ENCODE measurements at places on chromosomes 16 and 17.

DNA sequence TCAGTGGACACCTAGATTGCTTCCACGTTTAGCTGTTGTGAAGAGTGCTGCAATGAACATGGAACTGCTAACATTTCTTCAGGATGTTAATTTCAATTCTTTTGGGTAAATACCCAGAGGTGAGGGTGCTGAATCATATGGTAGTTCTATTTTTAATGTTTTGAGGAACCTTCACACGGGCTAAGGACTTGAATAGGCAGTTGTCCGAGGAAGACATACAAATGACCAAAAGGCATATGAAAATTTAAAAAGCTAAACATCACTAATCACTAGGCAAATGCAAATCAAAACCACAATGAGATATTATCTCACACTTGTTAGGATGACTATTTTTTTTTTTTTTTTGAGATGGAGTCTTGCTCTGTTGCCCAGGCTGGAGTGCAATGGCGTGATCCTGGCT is 173.3 kb downstream of the PRKCB start:
- DNase-seq: no peak

DNA sequence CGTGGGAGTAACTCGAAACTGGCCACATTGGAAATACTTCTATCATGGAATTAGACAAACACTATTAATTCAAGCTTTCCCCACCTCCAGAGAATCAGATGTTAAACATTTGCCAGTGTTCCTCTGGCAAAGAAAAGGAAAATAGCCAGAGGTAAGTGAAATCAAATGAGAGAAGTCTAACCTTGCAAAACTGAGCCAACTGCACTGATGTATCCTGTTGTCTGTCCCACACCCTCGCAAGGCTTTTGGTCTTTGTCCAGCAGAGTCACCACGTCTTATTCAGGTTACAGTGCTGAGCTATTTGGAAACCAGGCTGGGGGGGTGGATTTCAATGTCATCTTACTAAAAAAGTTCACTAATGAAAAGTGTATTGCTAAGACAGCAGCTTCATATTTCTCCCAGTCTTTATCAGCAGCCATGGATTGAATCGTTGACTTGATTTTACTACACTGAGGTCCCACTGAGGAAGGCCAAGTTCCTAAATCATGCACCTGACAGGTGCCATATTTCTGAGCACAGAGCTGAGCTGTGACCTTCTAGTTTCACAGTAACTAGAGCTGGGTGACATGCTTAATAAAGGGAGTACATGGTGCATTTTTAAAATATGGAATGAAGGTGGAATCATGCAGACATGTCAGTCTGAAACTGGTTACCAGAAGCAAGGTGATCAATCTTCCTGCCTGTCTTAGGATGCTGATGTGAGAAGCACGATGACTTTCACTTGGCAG is 85.2 kb upstream of the HSBP1 start:
- DNase-seq: no peak

- peak; percentile 62 for DNase-seq
Measured at GRCh38 chr17:65750631-65751115, 189.2 kb upstream of the AXIN2 start.

DNA sequence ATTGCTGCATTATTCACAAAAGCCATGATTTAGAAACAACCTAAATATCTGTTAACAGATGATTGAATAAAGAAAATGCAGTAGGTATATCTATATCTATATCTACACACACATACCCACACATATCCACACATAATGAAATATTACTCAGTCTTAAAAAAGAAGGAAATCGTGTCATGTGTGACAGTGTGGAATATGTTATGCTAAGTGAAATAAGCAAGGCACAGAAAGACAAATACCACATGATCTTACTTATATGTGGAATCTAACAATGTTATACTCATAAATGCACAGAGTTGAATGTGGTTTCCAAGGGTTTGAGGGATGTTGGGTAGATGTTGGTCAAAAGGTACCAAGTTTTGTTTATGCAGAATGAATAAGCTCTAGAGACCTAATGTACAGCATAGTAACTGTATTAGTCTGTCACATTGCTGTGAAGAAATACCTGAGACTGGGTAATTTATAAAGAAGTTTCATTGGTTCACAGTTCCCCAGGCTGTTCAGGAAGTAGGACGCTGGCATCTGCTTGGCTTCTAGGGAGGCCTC is 156.1 kb downstream of the FTO start:
- DNase-seq: no peak

- no peak for DNase-seq
Measured at GRCh38 chr16:73505577-73505976, 457.6 kb upstream of the ZFHX3 start.

DNA sequence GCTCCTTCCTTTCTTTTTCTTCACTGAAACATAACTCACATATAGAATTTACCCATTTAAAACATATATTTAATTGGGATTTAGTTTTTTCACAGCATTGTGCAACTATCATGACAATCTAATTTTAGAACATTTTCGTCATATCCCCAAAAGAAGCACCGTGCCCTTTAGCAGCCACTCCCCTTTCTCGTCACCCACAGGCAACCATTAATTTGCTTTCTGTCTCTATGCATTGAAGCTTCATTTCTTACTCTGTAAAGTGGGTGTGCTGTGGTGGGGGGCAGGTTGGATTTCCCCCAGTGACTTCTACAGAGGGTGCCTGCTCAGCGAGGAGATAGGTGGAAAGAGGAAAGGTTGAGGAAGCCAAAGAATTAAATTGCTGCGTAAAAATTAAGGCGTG is 35.8 kb downstream of the MRC2 start:
- no peak for DNase-seq

DNA sequence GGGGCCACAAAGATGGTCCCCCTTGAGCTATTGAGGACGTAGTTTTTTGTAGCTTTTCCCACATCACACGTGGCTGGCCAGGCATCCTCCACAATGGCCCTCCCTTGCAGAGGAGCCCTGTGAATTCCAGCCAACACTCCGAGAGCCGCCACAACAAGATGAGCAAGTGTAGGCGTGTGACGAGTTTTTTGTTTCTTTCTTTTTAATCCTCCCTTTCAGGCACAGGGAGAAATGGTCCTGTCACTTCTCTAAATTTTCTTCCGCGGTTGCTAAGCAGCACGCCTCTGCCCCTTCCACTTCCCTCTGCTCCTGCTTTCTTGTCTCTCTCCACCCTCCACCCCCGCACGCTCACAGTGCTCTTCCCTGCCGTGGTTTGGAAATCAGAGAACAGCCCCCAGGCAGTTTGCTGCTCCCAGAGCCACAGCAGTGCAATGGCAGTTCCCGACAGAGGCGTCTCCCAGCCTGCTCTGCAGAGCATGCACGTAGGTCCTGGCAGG is 68.0 kb upstream of the MRTFB start:
- DNase-seq: no peak

DNA sequence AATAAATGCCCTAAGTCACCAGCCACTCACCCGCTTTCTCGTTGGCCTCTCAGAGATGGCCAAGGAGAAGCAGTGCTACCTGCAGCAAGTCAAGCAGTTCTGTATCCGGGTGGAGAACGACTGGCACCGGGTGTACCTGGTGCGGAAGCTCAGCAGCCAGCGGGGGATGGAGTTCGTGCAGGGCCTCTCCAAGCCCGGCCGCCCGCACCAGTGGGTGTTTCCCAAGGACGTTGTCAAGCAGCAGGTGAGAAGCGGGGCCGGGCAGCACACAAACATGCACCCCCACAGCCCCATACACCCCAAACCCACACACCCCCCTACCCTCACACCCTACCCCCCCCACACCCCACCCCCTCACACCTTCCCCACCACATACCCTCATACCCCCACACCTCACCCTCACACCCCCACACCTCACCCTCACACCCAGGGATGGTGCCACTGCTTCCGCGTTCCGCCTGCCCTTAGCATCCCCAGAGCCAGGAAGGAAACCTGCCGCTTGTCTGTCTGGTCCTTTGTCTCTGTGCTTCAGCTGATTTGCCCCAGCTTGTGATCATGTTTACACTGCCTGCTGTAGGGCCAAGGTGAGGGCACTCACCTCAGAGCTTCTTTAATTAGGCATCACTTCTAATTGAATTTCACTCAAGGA is 41.9 kb upstream of the ENDOV start:
- no peak for DNase-seq

DNA sequence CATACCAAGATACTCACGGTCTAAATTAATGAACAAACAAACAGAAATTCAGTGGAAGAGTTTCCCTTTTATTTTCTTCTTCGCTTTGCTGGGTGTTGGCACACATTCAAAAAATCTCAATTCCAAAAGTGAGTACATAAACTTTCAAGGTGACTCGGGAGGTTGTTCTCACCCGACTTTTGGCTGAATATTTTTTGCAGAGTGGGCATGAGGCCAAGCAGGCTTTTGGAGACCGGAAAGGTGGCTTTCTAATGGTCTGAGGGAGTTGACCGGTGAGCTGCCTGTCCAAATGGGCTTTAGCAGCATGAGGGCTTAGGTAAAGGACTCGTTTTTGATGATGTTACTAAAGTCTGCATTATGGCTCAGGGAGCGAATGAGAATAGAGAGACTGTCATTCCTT is 318.7 kb downstream of the CPPED1 start:
- DNase-seq: no peak

DNA sequence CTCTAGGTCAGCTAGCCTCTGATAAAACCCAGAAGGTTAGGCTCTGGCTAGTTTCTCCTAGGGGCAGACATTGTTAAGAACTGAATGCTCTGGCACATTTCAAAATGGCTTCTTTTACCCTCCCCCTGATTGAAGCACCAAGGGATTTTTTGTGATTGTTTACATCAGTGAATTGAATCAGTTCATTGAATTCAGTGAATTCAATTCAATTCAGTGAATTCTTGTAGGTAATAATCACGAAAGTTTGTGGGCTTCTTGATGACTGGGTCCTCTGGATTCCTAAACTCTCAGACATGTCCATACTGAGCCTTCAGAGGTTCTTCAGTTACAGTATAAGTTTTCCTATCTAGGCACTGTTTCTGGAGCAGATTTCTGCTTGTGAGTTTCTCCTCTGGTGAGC is 135.2 kb upstream of the ELAC2 start:
- DNase-seq: no peak

GRCh38 chr17:64202683-64203344 is 60.2 kb downstream of the TEX2 start:
- no peak for DNase-seq

- no peak for DNase-seq
Measured at GRCh38 chr16:5216441-5217080, 119.0 kb upstream of the EEF2KMT start.

- DNase-seq: no peak
Measured at GRCh38 chr17:33595828-33596227, 302.7 kb upstream of the ASIC2 start.

- DNase-seq: no peak
Measured at GRCh38 chr17:37562016-37562745, 47.0 kb downstream of the SYNRG start.

DNA sequence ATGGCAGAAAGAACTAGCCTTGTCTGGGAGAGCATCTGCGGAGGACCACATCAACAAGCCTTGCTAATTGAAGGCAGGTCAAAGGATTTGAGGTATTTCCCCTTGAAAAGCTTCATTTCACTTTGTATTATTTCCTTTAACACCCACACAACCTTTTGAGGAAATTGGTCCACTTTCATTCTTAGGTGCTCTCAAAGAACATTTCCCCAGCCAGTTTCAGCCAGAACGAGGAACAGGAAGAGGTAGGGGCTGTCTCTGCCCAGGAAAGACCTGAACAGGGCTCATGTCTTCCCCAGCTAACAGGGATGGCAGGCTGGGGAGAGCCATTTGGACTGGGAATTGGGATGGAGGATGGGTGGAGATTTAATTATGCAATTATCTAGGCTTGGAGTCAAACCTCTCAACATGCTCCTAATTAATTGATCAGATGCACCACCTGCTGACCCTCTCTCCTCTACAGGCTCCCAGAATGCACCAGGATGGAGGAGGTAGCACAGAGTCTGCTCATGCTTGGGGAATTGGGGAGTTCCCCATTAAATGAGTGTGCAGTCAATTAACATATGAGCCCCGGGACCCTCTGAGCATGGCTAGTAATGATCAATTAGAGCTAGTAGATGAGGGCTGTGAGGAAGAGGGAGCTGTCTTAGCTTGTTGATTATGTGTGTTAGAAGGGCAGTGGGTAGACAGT is 84.6 kb downstream of the GP2 start:
- no peak for DNase-seq

- no peak for DNase-seq
Measured at GRCh38 chr17:11671126-11671525, 72.9 kb downstream of the DNAH9 start.

DNA sequence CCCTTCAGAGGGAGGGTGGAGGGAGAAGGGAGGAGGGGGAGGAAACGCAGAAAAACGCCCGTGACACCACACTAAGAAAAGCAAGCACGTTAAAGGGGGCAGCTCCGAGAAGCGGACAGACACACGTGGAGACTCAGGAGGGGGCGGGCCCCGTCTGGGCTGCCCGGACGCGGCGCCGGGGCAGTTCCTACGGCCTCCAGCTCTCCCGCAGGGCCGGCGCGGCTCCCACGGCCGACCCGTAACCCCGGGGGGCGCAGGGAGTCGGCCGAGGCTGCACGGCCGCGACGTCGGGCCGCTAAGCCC is 362 bp downstream of the KLHDC4 start:
- DNase-seq: no peak

DNA sequence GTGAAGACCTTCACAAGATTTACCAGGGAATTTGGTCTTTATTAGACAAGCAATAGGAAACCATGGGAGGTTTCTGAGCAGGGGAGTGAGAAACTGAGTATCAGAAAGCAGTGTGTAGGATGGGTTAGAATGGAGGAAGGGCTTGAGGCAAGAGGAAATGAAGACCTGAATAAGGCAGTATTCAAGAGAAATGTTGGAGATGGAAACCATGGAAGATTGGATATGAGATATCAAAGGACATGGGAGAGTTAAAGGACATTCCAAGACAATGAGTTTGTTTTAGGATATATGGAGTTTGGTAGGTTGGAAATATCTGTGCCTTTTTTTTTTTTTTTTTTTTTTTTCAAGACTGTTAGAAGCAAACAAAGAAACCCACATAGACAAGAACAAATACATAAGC is 21.3 kb upstream of the FAM20A start:
- no peak for DNase-seq

DNA sequence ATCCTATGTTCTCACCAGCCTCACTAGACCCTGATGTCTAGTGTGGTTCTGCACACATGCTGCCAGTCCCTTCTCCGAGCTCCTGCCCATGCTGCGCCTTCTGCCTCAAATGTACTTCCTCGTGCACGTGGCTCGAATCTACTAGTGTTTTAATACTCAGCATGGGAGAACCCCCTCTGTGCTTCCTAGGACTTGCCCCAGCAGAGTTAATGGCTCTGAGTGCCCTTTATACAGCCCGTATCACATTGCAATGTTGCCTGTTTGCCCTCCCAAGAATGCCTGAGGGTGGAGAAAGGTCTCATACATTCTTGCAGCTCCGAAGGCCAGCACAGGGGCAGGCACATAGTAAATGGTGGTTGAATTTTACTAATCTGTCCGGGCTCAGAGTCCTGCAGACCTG is 190.8 kb upstream of the NLRP1 start:
- DNase-seq: no peak

Measured in NCI-H446 treated with DMSO at 0.1 percent for 48 hours (cell line).